ENCODE measurements at places on chromosomes 12 and 14.

DNA sequence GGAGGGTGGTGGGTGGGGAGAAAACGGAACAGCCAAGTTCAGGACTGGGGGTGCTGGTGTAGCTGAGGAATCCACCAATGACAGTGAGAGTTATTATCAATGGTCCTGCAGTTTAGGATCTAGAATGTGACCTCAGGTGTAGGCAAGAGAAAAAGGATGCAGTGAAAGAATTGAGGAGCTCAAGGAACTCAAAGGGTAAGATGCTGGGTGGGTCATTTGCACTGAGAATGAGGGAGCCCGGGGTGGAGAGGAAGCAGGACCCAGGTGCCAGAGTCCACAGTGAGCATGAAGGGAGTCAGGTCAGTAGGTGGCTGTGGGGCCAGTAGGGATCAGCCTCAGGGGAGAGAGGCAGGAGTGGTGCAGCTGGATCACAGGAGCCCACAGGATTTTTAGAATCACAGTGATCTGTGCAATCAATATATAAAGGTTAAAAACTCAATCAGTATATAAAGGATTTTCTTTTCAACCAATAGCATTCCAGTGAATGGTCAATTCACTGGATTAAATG, 3.2 kb upstream of the KRT7 start:
- DNase-seq: no peak
- peaks cover 51% of the 10 kb centered on the region for H3K27me3 ChIP-seq
- no peak overlapping the region for H3K4me3 ChIP-seq

DNA sequence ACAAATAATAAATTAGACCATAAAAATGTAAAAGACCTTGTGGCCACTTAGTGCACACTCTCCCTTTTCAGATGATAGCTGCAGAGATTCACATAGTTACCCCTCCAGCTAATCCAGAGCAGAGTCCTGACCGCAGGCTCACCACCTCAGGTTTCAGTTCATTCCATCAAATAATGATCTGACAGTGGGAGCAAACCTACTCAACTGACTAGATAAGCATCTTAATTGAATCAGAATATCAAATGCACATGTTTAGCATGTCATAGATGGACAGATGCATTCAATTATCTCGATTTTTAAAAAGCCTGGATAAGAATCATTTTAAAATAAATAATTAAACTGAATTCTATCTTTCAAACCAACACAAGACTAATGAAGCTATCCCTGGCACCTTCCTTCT, 242.3 kb upstream of the PDZRN4 start:
- no peak overlapping the region for H3K27ac ChIP-seq
- DNase-seq: no peak
- no peaks in the 10 kb centered on the region for H3K36me3 ChIP-seq

DNA sequence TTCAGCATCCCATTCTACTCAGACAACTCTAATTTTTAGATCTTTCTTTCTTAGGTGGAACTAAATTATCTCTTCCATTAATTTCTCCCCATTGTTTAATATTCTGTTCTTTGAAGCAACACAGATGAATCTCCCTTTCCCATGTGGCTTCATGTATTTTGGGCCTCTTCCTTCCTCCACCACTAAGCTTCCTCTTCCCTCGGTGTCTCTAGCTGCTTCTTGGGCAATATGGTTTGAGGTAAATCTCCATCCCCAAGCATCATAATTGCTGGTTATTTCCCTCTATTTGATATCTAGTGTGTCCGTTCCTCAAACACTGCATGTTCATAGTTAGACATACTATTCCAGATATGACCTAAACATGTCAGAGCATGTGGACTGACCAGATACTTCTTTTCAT, 119.2 kb downstream of the PELI2 start:
- H3K27ac ChIP-seq: no peak overlapping the region
- no peak overlapping the region for H3K4me3 ChIP-seq
- peaks cover 6% of the 10 kb centered on the region for H3K36me3 ChIP-seq
- no peak for DNase-seq
- peaks cover 5% of the 10 kb centered on the region for H3K4me1 ChIP-seq

GRCh38 chr14:80926397-80927082, 15.0 kb downstream of the CEP128 start:
- H3K4me3 ChIP-seq: no peak overlapping the region
- no peak for DNase-seq
- peaks cover 4% of the 10 kb centered on the region for H3K36me3 ChIP-seq
- H3K27ac ChIP-seq: no peak overlapping the region
- H3K4me1 ChIP-seq: peaks cover 28% of the 10 kb centered on the region
- peaks cover 4% of the 10 kb centered on the region for H3K27me3 ChIP-seq

DNA sequence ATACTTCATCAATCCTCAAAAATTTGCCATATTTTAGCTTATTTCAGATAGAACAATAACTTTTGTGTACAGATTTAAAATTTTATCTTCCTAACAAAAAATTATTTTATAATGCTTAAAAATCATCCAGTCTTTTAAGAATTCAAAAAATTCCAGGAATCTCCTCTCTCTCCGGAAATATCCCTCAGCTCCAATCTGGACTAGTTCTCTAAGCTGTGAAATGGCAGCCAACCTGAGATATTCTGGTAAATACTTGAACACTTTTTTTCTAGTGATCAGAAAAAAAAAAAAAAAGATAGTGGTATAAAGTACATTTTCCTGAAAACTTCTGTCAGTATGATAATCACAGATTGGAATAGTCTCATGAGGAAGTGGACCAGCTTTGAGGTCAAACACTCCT, 57.6 kb downstream of the SSPN start:
- peaks cover 6% of the 10 kb centered on the region for H3K36me3 ChIP-seq
- peaks cover 8% of the 10 kb centered on the region for H3K27me3 ChIP-seq

DNA sequence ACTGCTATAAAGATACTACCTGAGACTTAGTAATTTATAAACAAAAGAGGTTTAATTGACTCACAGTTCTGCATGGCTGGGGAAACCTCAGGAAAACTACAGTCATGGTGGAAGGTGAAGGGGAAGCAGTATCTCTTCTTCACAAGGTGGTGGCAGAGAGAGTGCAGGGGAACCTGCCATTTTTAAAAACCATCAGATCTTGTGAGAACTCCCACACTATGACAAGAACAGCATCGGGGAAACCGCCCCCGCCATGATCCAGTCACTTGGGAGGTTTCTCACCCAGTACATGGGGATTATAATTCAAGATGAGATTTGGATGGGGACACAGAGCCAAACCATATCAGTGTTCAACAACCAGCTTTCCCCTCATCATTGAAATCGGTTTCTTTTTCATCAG, 49.9 kb downstream of the AEBP2 start:
- no peak overlapping the region for H3K27ac ChIP-seq
- no peak overlapping the region for H3K4me3 ChIP-seq
- no peaks in the 10 kb centered on the region for H3K27me3 ChIP-seq
- H3K4me1 ChIP-seq: peaks cover 39% of the 10 kb centered on the region
- no peak for DNase-seq

- no peak for DNase-seq
- no peaks in the 10 kb centered on the region for H3K4me1 ChIP-seq
- H3K4me3 ChIP-seq: no peak overlapping the region
These were observed 152.2 kb upstream of the BMP4 start for GRCh38 chr14:54108481-54109471.

GRCh38 chr14:22012452-22012851, 338.8 kb upstream of the OR4E1 start:
- no peak overlapping the region for H3K27ac ChIP-seq
- H3K27me3 ChIP-seq: no peaks in the 10 kb centered on the region
- H3K4me1 ChIP-seq: peaks cover 2% of the 10 kb centered on the region
- H3K36me3 ChIP-seq: no peaks in the 10 kb centered on the region
- H3K4me3 ChIP-seq: no peak overlapping the region

DNA sequence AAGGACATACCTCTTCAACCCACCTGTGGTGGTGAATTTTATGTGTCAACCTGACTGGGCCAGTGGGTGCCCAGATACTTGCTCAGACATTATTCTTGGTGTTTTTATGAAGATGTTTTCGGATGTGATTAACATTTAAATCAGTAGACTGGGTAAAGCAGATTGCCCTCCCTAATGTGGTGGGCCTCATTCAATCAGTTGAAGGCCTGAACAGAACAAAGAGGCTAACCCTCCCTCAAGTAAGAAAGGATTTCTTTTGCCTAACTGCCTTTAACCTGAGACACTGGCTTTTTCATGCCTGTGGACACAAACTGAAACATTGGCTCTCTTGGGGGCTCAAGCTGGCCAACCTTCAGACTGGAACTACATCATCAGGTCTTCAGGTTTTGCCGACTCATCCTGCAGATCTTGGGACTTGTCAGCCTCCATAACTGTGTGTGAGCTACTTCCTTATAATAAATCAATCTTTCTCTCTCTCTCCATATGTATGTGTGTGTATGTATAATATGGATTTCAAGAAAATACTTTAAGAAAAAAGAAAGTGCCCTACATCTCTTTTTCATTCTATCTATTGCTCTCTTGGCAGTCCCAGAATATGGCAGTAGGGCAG, 39.4 kb downstream of the RTN1 start:
- no peak overlapping the region for H3K4me3 ChIP-seq
- H3K4me1 ChIP-seq: no peaks in the 10 kb centered on the region
- H3K27ac ChIP-seq: no peak overlapping the region
- peaks cover 4% of the 10 kb centered on the region for H3K27me3 ChIP-seq
- no peak for DNase-seq

DNA sequence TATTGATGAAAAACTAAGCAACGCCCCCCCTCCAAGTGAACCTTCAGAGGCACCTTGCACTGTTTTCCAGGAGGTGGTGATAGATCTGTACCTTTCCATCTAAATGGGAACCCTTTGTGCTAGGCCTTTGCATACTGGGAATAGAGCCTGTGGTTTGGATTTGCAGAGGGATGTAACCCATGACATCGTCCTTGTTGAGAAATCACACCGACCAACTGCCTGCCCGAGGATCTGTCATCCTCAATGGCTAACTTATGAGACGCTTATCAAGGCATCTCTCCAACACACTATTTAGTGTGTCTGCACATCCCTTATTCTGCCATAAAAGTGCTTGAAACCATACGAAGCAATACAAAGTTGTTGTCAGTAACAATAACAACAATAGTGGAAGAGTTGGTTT, 22.9 kb downstream of the NTN4 start:
- DNase-seq: no peak
- H3K27ac ChIP-seq: no peak overlapping the region
- no peaks in the 10 kb centered on the region for H3K36me3 ChIP-seq

- no peaks in the 10 kb centered on the region for H3K27me3 ChIP-seq
- no peaks in the 10 kb centered on the region for H3K36me3 ChIP-seq
- no peaks in the 10 kb centered on the region for H3K4me1 ChIP-seq
- DNase-seq: no peak
- H3K4me3 ChIP-seq: no peak overlapping the region
These were observed 5.2 kb upstream of the RAD52 start for GRCh38 chr12:954741-955140.

- H3K4me1 ChIP-seq: peaks cover 3% of the 10 kb centered on the region
- H3K27ac ChIP-seq: no peak overlapping the region
- no peak for DNase-seq
- H3K27me3 ChIP-seq: no peaks in the 10 kb centered on the region
These were observed 51.1 kb downstream of the GAS2L3 start for GRCh38 chr12:100624571-100624970.

DNA sequence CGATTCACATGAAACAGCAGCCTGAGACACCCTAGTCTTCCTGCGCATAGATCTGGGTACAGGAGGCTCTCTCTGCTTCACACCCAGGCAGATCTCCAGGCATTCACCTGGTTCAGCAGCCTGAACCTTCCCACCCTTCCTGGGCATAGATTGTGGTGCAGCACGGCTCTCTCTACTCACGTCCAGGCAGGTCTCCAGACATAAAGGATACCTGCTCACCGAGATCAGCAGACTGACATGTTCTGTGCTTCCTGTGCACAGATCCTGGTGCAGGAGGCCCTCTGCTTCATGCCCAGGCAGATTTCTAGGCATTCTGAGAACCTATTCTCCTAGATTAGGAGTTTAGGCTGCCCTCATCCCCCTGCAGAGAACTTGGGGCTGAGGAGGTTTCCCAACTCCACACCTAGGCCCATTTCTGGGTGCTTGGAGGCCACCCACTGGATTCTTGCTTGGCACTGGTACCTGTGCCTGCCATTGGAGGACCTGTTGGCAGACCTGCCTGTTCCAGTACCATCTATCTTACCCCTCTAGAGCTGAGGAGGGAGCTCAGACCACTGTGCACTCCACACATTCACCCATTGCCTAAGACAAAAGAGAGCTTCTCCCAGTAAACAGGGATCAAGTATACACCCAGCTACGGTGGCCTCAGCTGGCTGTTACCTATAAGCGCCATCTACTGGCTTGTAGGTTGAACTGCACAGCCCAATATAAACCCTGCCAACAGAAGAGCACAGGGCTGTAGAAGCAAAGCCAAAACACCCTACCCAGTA, 28.0 kb upstream of the GARIN6 start:
- H3K4me3 ChIP-seq: no peak overlapping the region
- no peaks in the 10 kb centered on the region for H3K4me1 ChIP-seq
- no peak overlapping the region for H3K27ac ChIP-seq
- peaks cover 6% of the 10 kb centered on the region for H3K36me3 ChIP-seq
- no peaks in the 10 kb centered on the region for H3K27me3 ChIP-seq

DNA sequence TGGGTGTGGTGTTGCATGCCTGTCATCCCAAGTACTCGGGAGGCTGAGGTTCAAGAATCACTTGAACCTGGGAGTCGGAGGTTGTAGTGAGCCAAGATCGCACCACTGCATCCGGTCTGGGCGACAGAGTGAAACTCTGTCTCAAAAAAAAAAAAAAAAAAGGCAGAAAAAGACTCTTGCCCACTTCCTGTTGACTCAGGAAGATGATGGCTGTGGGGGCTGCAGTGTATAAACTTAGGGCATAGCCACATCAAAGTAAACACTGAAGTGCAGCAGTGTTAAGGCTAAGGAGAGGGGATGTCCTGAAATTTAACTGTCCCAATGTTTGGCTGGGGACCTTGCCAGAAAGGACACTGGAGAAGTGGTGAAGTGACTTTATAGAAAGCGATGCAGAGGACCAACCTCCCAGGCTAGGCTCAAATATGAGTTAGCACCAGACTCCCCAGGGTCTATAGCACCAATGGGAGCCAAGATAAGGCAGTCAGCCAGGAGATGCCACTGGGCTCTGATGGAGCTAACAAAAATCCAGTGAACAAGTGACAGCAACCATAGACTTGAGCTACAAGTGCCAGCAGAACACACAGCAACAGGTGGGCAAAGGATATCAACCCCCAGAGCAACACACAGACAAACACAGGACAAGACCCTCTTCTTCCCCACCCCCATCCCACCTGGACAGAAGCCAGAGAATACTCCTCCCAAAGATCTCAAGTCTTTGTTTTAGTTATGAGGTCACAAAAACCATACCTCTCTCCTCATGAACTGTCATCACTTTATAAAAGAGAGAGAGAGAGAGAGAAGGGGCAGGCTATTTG, 28.0 kb downstream of the NELL2 start:
- no peaks in the 10 kb centered on the region for H3K36me3 ChIP-seq
- peak overlapping the region; percentile 50 for H3K4me3 ChIP-seq
- H3K4me1 ChIP-seq: peaks cover 24% of the 10 kb centered on the region
- peak; percentile 59 for DNase-seq
- H3K27me3 ChIP-seq: peaks cover 2% of the 10 kb centered on the region

GRCh38 chr12:119423285-119423684, 88.8 kb downstream of the CCDC60 start:
- no peaks in the 10 kb centered on the region for H3K36me3 ChIP-seq
- H3K4me1 ChIP-seq: no peaks in the 10 kb centered on the region
- peaks cover 37% of the 10 kb centered on the region for H3K27me3 ChIP-seq
- no peak overlapping the region for H3K4me3 ChIP-seq
- H3K27ac ChIP-seq: no peak overlapping the region

- no peaks in the 10 kb centered on the region for H3K27me3 ChIP-seq
- no peak overlapping the region for H3K27ac ChIP-seq
- H3K4me3 ChIP-seq: no peak overlapping the region
- H3K4me1 ChIP-seq: peaks cover 12% of the 10 kb centered on the region
- no peak for DNase-seq
These were observed 163.1 kb downstream of the SLC15A4 start for GRCh38 chr12:128660532-128661225.

Data from natural killer cell treated with Interleukin-12 subunit alpha and Interleukin-12 subunit beta and Interleukin-15 and Interleukin-18, amount 100 ng/mL, for 72 hours (primary cell).